ENCODE measurements at places on chromosomes 5 and 9.

DNA sequence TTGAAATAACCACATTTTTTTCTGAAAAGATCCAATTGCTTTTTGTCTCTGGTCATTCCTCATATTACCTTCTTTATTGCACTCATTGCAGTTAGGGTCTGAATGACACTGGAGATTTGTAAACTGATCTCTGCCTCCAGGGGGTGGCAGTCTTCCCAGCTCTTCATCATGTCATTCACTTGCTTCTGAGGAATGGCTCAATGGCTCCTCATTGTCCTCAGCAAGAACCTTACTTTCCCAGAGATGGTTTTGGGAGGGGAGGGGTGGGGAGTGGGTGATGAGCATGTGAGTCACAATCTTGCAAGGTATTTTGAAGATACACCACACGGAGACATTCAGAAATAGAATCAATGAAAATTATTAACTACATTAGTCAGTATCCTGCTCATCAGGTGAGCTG is 159.8 kb upstream of the GAS1 start:
- peak; percentile 17 for DNase-seq

DNA sequence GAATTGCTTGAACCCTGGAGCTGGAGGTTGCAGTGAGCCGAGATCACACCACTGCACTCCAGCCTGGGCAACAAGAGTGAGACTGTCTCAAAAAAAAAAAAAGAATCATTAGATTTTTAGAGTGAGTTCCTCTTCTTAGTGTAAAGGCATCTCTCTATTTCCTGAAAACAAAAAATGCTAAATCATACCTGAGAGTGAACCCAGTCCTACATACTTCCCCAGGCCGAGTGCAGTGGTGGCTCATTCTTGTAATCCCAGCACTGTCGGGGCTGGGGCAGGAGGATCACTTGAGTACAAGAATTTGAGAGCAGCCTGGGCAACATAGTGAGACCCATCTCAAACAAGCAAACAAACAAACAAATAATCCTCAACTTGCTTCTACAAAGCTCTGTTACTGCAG is 38.2 kb upstream of the LPAR1 start:
- no peak for DNase-seq

- DNase-seq, result no peak
Measured at GRCh38 chr5:87872986-87873385, 395.7 kb downstream of the TMEM161B start.

- DNase-seq, result no peak
Measured at GRCh38 chr9:16624744-16625117, 245.7 kb downstream of the BNC2 start.

DNA sequence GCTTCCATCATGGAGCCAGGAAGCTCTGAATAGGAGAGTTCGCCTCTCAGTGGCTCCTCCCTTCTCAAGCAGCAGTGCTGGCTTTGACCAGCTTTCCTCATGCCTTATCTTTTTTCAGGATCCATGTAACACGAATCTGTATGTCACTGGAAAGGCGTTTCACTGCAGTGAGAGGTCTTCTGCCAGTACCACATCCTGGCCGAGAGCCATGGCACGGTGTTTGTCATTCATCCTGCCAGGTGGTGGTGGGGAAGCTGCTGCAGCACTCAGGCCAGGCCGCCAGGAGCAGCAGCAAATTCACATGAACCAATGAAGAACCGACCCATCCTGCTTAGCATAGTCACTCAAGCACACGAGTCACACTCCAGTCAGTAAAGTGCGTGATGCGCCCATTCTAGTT is 179.0 kb downstream of the FANCC start:
- DNase-seq, result no peak

DNA sequence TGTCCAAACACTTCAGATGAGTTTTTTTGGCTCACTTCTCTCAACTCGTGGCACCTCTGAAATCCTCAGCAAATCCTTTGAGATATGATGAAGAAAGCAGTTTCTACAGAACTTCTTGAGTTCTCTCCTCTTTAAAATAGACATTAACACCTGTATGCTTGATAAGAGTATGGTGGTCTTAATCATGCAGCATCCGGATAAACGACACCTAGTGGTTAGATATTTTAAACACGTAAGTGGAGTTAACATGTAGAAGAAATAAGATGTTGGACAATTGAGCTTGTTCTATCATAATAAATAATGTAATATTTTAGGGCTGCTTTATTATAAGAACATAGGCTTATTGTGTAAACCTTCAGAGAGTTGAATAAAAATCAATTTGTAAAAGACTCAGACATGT is 324.8 kb downstream of the CYLC2 start:
- peak; percentile 48 for DNase-seq

DNA sequence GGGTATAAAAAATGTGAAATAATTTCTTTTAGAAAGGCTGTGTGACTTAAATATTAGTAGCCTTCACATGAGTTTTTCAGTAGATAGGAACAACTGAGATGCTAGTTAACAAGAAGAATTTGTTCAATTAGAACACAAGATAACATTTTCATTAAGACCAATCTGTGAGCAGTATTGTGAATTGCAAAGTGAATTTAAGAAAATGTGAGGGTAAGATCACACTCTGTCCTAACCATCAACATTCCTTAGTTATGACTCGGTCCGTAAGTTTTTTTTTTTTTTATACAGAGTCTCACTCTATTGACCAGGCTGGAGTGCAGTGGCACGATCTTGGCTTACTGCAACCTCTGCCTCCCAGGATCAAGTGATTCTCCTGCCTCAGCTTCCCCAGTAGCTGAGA is 180.2 kb upstream of the EGFLAM start:
- DNase-seq, result no peak

DNA sequence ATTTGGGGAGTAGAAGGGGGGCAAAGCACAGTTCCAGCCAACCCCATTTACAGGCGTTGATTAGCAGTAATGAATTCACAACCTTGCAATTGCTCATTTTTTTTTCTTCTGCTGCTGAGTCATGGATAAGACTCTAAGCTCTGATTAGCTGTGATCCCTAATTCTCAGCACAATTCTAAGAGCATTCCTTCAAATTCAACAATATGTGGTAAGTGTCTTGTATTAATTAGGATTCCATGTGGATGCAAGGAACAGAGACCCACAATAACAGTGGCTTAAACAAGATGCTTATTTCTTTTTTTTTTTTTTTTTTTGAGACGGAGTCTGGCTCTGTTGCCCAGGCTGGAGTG is 133.4 kb downstream of the PALM2AKAP2 start:
- DNase-seq, result no peak

- DNase-seq, result no peak
Measured at GRCh38 chr5:135955525-135955924, 742 bp upstream of the LECT2 start.

- no peak for DNase-seq
Measured at GRCh38 chr5:10469253-10470050, 27.8 kb downstream of the ROPN1L start.

- no peak for DNase-seq
Measured at GRCh38 chr5:57791875-57792274, 309.3 kb upstream of the ACTBL2 start.

GRCh38 chr5:18507114-18507513 is 872.9 kb downstream of the TAF11L14 start:
- DNase-seq, result no peak

All from HT-29 (cell line).